Sigmoid colon (tissue), 7 donors: ENCODE measurements at places on chromosomes 1 and 21. TPM values are rescaled to one million over a fixed set of nuclear protein-coding genes. Genes with fewer than 3 reads are reported as not detected.
A peak's percentile ranks its signal among the peaks of the same experiment; 100 is the strongest.

DNA sequence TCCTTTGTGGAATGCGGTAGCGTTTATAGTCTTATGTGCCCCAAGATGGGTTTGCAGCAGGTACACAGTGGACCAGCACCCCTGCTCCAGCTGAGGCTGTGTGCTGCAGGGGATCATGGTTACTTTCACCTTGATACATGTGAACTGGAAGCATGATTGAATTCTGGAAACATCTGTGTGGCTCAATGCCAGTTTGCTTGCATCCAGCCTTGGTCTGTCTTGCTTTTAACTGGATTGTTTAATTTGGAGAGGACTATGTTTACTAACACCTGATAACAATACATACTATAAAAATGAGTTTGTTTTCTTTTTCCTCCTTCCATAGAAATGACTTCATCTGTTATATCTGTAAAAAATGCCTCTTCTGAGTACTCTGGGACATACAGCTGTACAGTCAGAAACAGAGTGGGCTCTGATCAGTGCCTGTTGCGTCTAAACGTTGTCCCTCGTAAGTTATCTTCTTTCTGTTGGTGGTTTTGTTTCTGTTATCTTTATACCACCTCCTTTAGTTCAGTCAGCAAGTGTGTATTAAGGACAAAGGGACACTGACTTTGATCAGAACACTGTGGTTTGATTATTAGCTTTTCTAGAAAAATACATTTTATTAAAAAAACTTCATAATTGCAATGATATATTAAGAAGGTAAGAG, 47.7 kb downstream of the CXADR start:
- H3K27me3 ChIP-seq = no peaks in the 10 kb centered on the region
- no peak overlapping the region for H3K4me3 ChIP-seq
- no peak for DNase-seq
- no peaks in the 10 kb centered on the region for H3K36me3 ChIP-seq

DNA sequence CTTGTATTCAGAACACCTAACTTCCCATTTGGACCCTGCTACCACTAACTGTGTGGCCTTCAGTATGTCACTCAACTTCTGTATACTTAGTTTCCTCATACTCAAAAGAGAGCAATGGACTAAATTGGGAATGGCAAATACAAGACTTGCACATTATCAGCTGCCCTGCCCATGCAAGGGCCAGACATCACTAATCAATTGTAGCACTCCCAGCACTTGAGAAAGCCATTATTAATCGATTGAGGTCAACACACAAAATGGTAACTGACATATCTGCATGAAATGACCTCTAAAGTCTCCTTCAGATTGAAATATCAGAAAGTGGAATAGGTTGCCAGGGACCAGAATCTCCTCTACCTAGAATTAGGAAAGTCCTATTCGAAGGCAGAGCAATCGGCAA, 59.2 kb downstream of the MT1HL1 start:
- no peak overlapping the region for H3K4me3 ChIP-seq
- no peaks in the 10 kb centered on the region for H3K27me3 ChIP-seq
- H3K36me3 ChIP-seq = no peaks in the 10 kb centered on the region
- no peak overlapping the region for H3K27ac ChIP-seq
- no peak for DNase-seq
- H3K4me1 ChIP-seq = no peaks in the 10 kb centered on the region

ST6GALNAC5 gene
- total RNA-seq = 4.8 TPM

GRCh38 chr1:248702714-248703113, at the start of gene OR14I1:
Gene OR14I1, minus strand, starts transcription at chr1:248702766.
- H3K36me3 ChIP-seq = no peaks in the 10 kb centered on the region
- H3K4me3 ChIP-seq = no peak within 1 kb of the TSS
- no peaks in the 10 kb centered on the region for H3K27me3 ChIP-seq
- no peaks in the 10 kb centered on the region for H3K4me1 ChIP-seq

- DNase-seq = no peak
- H3K27ac ChIP-seq = no peak overlapping the region
- H3K27me3 ChIP-seq = no peaks in the 10 kb centered on the region
- H3K4me1 ChIP-seq = peaks cover 6% of the 10 kb centered on the region
Observed at GRCh38 chr1:198253668-198254067, 96.9 kb downstream of the NEK7 start.

- H3K27me3 ChIP-seq = no peaks in the 10 kb centered on the region
- H3K27ac ChIP-seq = peak overlapping the region; percentile 39
- no peaks in the 10 kb centered on the region for H3K36me3 ChIP-seq
- H3K4me1 ChIP-seq = peaks cover 47% of the 10 kb centered on the region
Observed at GRCh38 chr1:193190096-193190744, 3.8 kb upstream of the B3GALT2 start.

GRCh38 chr1:40059338-40059959, 18.9 kb downstream of the CAP1 start:
- H3K36me3 ChIP-seq = peaks cover 32% of the 10 kb centered on the region
- H3K27ac ChIP-seq = peak overlapping the region; percentile 37
- no peak for DNase-seq
- H3K4me3 ChIP-seq = no peak overlapping the region

GRCh38 chr1:165675794-165676193, 22.6 kb downstream of the ALDH9A1 start:
- peaks cover 21% of the 10 kb centered on the region for H3K36me3 ChIP-seq
- no peak overlapping the region for H3K27ac ChIP-seq
- H3K27me3 ChIP-seq = no peaks in the 10 kb centered on the region
- H3K4me3 ChIP-seq = no peak overlapping the region

COL8A2 gene
- total RNA-seq = 3.8 TPM

- no peak overlapping the region for H3K27ac ChIP-seq
- H3K36me3 ChIP-seq = no peaks in the 10 kb centered on the region
- no peak for DNase-seq
- peaks cover 8% of the 10 kb centered on the region for H3K4me1 ChIP-seq
- H3K27me3 ChIP-seq = peaks cover 33% of the 10 kb centered on the region
Observed at GRCh38 chr1:13512472-13512871, 1.3 kb downstream of the LRRC38 start.

KCNN3 gene
- total RNA-seq = 27.7 TPM

GRCh38 chr1:244368279-244368678, 83.4 kb downstream of the ADSS2 start:
- no peak for DNase-seq
- no peaks in the 10 kb centered on the region for H3K27me3 ChIP-seq
- H3K27ac ChIP-seq = no peak overlapping the region
- H3K4me1 ChIP-seq = no peaks in the 10 kb centered on the region
- H3K4me3 ChIP-seq = no peak overlapping the region
- no peaks in the 10 kb centered on the region for H3K36me3 ChIP-seq
